ENCODE measurements at places on chromosomes 1 and 21.

- no peak for DNase-seq
These were observed 15.3 kb downstream of the PYCR2 start for GRCh38 chr1:225908773-225909172.

DNA sequence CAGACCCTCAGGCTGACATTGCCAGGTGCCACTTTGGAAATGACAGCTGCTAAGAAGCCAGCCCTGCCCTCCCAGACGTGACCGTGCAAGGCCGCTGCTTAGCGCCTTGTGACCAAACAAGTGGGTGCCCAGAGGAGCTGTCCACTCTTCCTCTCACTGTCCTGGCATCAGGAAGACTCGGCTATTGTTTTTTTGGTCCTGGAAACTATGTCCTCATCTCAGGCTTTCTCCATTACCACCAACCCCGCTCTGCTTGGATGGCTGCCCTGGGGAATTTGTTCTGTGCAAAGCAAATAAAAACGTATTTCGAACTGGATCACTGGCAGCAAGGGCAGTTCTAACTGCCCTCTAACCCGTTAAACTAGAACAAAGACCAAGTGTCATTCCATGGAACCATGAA is 13.7 kb upstream of the TENT5C start:
- no peak for DNase-seq

DNA sequence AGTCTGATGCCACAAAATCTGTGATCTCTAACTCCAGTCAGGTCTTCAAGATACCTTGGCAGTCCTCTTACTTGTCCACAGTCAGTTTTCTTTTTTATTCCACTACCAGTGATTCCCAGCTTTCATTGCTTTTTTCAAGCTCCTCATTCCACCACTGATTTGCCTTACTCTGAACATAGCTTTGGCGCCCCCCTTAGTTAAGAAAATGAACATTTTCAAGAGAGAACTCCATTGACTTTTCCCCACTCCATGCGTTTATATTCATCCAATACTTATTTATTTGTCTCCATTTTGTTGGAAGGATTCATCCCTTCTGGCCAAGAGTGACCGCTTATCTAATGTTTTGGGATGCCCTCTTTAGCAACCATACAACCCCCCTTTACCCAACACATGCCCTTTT is 33.9 kb upstream of the IPO9 start:
- no peak for DNase-seq

GRCh38 chr1:25487628-25488027 is 55.8 kb upstream of the LDLRAP1 start:
- no peak for DNase-seq

DNA sequence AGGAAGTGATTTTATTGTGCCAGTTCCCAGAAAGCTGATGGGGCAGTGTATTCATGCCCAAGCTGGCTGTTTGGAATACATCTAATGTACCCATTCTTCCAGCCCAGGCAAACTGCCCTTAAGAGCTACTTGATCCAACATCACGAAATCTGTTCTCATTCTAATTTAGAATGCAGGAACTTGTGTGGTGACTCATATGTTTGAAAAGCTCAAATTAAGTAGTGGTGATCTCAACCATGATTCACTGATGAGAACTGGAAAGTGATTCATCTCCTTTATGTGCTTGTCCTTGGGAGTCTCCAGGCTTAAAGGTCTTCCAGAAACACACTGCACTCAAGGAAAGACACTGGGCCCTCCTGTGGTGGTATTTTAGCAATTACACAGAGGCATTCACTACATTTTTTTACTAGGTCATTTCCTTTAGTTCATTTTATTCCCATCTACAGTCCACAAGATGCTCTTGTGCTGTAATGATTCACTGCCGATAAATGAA is 65.4 kb downstream of the RPE65 start:
- DNase-seq = no peak

DNA sequence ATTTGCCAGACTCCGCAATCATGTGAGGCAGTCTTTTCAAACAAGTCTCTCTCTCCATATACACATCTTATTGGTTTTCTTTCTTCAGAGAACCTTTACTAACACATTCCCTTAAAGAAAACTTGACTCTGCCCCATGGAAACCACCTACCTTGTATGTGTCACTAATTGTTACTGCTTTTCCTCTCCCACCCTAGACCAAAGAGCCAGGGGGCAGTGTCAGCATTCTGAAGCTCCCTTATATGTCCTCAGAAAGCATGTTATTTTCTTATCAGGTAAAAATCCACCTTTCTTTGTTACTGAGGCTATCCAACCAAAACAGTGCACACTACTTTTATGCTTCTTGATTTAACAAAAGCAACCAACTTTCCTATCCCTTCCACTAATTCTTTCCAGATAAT is 98.9 kb upstream of the SLC5A9 start:
- no peak for DNase-seq

- DNase-seq = no peak
These were observed 83.5 kb upstream of the HIVEP3 start for GRCh38 chr1:42002220-42002619.
